ENCODE measurements at places on chromosomes 2 and 18. TPM values are rescaled to one million over a fixed set of nuclear protein-coding genes. Genes with fewer than 3 reads are reported as not detected.

- peak; percentile 89 for DNase-seq
Observed at GRCh38 chr2:95274291-95275150, at the start of gene PROM2. PROM2 (plus strand) TSS chr2:95274449; CDS start chr2:95274586, 137 bp downstream.

DNA sequence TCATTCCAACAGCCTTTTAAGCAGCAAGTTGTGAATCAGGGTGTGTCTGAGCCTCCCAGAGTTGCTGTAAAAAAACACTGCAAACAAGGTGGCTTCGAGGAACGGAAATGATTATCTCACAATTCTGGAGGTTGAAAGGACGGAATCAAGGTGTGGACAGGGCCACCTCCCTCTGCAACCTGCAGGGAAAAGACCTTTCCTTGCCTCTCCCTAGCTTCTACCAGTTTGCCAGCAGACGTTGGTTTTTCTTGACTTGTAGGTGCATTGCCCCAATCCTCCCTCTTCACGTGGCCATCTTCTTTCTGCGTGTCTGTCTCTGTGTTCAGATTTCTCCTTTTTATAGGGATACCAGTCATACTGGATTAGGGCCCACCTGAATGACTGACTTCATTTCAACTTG, 24.8 kb upstream of the TMEM131 start:
- no peak for DNase-seq

GRCh38 chr2:186848873-186849578, at the start of gene ZSWIM2:
ZSWIM2 (minus strand) TSS chr2:186849170; CDS start chr2:186849130, 40 bp downstream.
- no peak for DNase-seq

- DNase-seq = no peak
Observed at GRCh38 chr2:65228263-65228750, 676 bp downstream of the ACTR2 start.

DNA sequence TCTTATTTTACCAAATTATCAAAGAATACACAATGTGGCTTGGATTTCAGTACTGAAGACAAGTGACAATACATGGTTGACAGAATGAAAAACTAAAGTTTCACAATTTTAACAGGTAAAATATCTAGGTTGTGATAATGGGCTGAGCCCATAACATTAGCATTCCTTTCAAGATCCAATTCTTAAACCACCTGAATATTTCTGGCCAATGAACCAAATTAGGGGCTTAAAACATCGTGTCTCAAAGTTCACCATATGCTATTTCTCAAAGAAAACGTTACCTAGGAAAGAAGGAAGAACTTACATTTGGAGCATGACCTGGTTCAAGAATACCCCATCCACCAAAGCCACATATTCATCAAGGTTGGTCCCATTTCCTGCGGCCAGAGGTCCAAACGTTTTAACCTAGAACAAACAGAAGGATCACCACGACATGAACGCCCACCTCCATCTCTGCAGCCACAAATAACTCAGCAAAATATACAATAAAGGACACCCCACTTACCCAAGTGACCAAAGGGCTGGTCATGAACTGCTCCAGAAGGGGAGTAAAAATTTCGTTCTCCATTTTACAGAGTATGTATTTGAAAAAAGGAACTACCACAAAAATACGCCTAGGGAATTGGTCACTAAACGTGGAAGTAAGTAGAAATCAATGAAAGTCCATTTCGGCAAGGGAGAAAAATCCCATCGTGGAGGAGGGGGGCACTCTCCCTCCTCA, 984 bp downstream of the CCDC88A start:
- no peak for DNase-seq

GRCh38 chr2:152657043-152657442, 60.2 kb downstream of the PRPF40A start:
- DNase-seq = no peak

DNA sequence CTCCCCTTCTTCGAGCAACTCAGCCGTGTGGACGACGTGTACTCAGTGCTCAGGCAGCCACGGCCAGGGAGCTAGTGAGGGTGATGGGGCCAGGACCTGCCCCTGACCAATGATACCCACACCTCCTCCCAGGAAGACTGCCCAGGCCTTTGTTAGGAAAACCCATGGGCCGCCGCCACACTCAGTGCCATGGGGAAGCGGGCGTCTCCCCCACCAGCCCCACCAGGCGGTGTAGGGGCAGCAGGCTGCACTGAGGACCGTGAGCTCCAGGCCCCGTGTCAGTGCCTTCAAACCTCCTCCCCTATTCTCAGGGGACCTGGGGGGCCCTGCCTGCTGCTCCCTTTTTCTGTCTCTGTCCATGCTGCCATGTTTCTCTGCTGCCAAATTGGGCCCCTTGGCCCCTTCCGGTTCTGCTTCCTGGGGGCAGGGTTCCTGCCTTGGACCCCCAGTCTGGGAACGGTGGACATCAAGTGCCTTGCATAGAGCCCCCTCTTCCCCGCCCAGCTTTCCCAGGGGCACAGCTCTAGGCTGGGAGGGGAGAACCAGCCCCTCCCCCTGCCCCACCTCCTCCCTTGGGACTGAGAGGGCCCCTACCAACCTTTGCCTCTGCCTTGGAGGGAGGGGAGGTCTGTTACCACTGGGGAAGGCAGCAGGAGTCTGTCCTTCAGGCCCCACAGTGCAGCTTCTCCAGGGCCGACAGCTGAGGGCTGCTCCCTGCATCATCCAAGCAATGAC, 4.8 kb downstream of the CTDSP1 start:
- no peak for DNase-seq

DNA sequence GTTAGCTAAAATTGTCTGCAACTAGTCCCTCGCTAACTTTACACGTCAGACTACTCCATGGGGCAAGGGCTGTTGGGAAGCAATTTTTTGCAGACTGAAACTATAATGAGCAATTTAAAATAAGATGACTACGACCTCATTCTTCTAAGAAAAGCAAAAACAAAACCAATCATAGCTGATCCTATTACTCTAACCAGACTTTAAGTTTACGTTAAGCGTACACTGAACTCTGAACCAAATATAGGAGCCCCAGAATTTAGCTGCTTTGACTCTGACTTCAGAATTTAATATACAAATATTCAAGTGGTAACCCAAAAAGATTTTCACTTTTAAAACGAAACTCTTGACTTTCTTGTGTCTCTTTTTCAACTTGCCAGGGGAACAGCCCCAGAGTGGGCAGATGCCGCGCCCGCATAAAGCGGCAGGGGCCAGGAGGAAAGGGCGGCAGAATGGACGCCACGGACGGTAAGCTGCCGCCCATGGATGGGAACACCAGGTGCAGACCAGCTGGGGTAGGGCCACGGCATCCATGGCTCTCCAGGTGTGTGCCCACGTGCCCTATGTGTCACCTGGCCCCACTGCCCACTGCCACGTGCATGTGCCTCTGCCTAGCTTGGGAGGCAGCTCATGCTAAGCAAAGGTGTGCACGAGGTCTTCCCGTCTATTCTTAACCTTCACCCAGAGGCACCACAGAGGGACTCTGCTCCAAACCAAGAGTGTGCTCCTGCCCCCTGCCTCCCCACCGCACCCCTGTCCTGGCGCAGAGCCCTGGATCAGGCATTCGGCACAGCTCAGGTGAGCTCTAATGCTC, 217.6 kb downstream of the HDAC4 start:
- DNase-seq = peak; percentile 47

DNA sequence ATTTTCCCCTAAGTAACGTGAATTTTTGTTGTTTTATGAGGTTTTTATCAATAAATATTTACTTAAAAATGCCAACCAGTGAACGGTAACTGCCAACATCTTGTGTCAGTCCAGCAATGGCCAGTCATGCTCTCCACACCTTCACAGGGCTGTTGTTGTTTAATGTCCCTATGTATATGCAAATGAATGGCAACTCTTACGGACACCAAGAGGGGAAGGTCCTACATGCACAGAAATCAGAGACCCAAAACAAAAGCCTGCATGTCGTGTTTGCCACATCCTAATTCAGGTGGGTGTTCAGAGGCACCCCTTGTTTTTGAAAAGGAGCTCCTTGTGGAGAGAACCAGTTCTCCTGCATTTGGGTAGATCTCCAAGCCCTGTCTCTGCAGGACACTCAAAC, 4.8 kb upstream of the FTCDNL1 start:
- DNase-seq = no peak

DNA sequence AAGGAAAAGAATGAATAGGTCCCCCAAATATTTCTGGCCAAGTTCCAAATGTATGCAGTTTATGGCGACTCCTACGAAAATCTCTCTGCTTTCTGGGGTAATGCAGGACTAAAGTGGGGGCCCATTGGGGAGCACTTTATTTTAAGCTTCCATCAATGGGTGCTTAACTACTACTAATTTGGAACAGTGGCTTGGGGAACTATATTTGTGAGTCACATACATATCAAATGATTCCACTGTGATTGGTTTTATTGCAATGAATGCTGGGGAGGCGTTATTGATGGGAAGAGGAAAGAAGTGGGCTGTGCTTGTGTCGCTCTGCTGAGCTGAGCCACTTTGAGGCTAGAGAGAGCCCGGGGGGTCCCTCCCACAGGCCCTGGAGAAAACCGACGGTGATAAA, 560.4 kb upstream of the SALL3 start:
- DNase-seq = no peak

DNA sequence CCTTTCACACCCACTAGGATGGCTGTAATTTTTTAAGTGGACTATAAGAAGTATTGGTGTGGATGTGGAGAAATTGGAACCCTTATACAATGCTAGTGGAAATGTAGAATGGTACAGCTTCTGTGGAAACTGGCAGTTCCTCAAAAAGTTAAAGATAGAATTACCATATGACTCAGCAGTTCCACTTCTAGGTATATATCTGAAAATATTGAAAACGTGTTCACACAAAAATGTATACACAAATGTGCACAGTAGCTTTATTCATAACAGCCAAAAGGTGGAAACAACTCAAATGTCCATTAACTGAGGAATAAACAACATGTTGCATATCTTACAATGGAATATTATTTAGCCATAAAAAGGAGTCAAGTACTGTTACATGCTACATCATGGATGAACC, 17.7 kb downstream of the TANK start:
- no peak for DNase-seq

GRCh38 chr18:28127228-28127627, 49.7 kb downstream of the CDH2 start:
- no peak for DNase-seq

DNA sequence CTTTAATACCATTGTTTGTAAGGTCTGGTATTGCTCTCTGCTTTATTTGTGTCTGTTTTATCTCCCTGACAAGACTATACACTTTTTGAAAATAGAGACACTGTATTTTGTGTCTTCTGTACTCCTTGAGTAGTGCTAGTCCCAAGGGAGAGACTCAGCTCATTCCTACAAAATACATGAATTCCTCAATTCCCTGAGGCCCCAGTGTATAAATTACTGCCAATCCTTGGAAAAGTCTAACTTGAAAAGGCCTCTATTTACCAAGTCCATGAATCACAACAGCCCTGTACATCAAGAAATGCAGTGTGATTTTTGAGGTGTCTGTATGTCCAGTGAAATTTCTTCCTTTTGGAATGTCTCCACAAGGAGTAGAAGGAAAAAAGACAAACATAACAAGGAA, 34.9 kb upstream of the NEDD4L start:
- no peak for DNase-seq

DNA sequence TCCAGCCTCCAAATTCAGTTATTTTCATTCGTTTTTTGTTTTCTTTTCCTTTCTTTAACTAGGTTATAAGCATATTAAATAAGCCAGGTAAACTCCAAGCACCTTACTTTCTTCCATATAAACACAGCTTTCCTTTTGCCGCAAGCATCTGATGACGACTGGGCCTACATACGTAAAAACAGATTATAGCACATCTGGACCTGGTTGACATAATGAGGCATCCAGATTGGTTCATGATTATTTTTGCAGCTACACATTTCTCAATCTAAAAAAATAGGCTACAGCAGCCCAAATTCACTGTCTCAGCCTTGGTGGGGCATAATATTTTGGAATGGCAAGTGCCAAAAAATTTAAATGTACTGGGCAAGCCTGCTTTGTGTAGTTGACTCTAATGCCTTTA, 7.7 kb downstream of the CYP1B1 start:
- no peak for DNase-seq

GRCh38 chr2:237927986-237928385, 38.8 kb upstream of the UBE2F start:
- no peak for DNase-seq

DNA sequence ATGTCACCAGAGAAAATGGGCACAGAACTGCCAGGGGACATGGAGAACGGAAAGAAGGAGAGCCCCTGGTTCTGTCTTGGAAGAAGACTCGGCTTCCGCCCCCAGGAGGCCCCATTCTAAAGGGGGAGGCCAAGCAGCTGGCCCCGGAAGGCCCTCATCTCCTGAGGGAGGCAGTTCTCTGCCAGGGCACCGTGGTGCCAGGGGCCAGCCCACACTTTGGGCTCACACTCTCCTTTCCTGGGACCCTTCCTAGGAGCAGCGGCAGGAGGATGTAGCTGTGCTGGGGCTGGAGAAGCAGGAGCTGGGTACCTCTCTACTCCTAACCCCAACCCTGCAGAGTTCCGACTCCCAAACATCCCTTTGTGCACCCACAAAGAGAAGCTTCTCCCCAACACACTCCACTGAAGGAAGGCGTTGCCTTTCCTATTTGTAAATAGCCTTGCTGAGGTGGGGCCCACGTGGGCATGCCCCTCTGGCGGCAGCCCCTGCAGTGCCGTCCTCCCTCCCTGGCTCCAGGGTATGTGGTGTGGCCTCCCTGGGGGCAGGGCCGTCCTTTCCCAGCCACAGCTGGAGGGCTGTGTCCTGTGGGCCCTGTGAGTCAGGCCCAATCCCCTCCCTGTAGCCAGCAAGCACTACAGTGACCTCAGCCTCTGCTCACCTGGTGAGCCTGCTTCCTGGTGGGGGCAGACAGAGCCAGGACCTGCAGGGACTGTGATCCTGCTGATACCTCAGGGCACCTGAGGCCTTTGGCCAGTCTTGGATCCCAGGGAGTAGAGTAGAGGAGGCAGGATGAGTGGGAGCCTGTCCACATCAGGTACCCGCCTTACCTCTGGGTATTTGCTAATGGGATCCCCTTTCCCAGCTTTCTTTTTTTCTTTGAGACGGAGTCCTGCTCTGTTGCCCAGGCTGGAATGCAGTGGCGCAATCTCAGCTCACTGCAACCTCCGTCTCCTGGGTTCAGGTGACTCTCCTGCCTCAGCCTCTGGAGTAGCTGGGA, 26.6 kb downstream of the ZFP36L2 start:
- DNase-seq = no peak

DNA sequence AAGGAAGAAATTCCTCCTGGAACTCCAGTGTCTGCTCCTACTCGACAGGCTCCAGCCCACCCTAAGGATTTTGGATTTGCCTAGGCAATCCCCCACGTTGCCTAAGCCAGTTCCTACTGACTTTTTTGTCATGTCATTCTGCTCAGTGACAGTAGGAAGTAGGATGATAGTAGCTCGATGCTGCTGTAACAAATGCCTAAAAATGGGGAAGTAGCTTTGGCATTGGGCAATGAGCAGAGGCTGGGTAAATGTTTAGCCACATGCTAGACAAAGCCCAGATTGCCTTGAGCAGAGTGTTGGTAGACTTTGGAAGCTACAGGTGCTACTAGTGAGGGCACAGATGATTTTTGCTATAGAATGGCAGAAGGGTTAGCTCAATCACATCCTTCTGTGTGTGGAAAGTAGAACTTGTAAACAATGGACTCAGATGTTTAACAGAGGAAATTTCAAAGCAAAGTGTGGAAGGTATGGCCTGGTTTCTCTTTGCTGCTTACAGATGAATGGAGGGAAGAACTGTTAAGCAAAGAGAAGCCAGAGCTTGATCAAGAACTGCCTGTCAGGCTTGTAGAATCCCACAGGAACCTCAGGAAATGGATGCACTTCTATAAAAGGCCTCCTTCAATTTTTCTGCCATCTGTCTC, 154.8 kb downstream of the RNF144A start:
- no peak for DNase-seq

CAPN13 gene
- total RNA-seq = not detected

MLPH gene
- total RNA-seq = 242 TPM

LONRF2 gene
- 5.1 TPM for total RNA-seq

TUBA3E gene
- not detected for total RNA-seq

ANKRD30B gene
- 11.0 TPM for total RNA-seq

BZW1 gene
- 309 TPM for total RNA-seq

ADGRF3 gene
- total RNA-seq = under 0.01 TPM

C2orf81 gene
- 1.3 TPM for total RNA-seq

PJVK gene
- total RNA-seq = 9.4 TPM

ALK gene
- total RNA-seq = 5.6 TPM

Data from breast epithelium (tissue), 4 donors.